NCI-H524 (cell line): ENCODE measurements at places on chromosomes 11 and 22.

DNA sequence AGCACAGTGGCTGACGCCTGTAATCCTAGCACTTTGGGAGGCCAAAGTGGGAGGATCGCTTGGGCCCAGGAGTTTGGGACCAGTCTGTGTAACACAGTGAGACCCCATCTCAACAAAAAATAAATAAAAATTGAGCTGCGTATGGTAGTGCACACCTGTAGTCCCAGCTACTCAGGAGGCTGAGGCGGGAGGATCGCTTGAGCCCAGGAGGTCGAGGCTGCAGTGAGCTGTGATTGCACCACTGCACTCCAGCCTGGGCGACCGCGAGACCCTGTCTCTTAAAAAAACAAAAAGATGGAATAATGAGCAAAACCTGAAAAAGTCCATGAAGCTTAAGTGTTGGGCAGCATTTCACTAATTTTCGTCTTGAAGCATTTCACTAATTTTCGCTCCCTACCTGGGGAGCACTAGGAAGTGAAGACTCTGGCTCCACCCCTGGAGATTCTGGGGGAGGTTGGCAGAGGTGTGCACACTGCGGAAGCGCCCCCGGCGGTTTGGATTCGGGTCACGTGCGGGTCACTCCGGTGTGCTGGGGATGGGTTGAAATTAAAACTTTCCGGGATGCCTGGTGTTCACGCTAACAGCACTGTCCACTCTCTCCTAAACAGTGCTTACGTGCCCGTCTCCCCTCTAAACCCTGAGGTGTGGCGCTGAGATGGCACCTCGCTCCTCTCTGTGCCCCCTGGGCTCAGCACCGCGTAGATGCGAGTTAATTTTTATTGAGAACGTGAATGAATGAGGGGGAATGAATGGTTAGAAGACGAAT, 906 bp upstream of the NAA40 start:
- peak; percentile 68 for DNase-seq

DNA sequence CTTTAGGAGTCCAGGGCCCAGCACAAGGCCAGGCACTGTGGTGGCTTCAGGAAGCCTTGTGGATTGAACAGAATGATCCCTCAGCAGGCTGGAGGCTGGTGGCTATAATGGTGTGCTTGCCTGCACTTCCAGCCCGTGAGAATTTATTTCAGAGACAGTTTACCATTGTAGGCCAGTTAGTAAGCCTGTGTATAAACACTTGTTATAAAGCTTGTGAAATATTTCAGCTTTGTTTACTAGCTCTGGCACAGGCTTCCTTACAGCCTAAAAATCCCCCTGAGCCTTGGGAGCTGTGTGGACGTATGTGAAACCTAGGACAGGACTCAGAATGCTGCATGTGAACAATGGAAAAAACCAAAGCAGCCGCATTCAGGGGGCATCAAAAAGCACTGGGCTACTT, 26.6 kb upstream of the ACER3 start:
- DNase-seq, result no peak

DNA sequence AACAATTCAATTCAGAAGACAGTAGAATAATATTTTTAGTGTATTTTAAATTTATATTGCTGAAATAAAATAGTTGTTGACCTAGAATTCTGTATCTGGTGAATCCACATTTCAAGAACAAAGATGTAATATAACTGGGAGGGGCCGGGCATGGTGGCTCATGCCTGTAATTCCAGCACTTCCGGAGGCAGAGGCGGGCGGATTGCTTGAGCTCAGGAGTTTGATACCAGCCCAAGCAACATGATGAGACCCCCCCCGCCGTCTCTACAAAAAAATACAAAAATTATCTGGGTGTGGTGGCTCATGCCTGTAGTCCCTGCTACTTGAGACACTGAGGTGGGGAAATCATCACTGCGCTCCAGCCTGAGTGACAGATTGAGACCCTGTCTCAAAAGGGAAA, 72.6 kb downstream of the CD82 start:
- no peak for DNase-seq

GRCh38 chr22:43158778-43159483, 7.6 kb downstream of the TSPO start:
- DNase-seq, result no peak

- no peak for DNase-seq
Observed at GRCh38 chr11:65429068-65429681, 6.6 kb downstream of the NEAT1 start.
